Activated gamma-delta T cell treated with anti-CD3 and anti-CD28 coated beads, Interleukin-2, amount 50 U/mL, for 16 hours (primary cell): ENCODE measurements at places on chromosomes 13 and 19.
A peak's percentile ranks its signal among the peaks of the same experiment; 100 is the strongest.

DNA sequence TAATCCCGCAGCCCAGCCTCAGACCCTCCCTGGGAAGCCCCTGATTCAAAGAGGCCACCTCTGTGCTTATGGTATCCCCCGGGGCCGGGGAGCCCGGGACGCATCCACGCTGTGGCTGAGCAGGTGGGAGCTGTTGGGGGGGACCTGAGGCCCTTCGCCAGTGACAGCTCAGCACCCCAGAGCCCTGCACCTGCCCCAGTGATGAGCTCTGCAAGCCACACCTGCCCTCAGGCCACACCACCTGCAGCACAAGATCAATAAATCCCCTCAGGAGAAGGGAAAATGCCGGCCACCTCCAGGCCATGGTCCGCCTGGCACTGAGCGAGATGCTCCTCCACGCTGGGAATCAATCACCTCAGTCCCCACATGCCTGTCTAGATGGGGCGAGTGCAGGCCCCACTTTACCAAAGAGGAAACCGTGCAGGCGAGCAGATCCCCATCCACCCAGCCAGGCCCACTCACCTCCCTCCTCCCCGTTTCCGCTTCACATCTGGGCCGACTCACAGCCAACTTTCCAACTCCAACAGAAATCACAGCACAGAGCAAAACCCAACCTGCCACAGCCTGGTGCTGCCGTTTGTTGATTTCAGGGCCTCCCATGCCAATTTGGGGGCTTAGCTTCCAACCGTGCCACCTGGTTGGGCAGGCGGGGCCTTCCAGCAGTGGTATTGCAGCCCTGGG, 12.8 kb downstream of the MOB3A start:
- peak; percentile 54 for DNase-seq

GRCh38 chr19:17333611-17334413, 843 bp downstream of the ANO8 start:
- DNase-seq = peak; percentile 62

DNA sequence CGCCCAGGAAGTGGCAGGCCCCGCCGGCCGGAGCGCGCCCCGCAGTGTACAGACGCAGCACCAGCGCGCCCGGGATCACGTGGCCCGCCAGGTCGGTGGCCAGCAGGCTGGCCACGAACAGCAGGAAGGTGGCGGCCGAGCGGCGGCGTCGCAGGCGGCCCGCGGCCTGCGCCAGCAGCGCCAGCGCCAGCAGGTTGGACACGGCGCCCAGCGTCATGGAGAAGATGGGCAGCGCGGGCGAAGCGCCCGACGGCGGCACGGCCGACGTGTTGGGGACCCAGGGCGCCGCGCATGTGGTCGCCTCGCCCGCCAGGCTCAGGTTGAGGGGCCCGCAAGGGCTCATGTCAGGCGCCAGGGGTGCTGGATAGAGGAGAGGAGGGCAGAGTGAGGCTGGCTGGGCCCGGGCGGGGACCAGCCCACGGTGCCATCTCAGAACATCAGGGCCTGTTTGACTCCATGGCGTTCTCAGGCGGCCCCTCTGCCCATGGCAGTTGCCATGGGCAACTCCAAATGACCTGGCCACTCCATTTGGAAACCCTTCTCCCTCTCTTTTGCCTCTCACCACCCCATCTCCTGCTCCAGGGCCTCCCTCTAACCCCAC, 1.1 kb downstream of the PTGER1 start:
- no peak for DNase-seq

GRCh38 chr13:109381546-109382180, 404.7 kb downstream of the IRS2 start:
- no peak for DNase-seq

GRCh38 chr19:49614096-49614833, 23.3 kb downstream of the PRR12 start:
- no peak for DNase-seq

- DNase-seq = no peak
These were observed 18.2 kb downstream of the RBM26 start for GRCh38 chr13:79387853-79388252.

DNA sequence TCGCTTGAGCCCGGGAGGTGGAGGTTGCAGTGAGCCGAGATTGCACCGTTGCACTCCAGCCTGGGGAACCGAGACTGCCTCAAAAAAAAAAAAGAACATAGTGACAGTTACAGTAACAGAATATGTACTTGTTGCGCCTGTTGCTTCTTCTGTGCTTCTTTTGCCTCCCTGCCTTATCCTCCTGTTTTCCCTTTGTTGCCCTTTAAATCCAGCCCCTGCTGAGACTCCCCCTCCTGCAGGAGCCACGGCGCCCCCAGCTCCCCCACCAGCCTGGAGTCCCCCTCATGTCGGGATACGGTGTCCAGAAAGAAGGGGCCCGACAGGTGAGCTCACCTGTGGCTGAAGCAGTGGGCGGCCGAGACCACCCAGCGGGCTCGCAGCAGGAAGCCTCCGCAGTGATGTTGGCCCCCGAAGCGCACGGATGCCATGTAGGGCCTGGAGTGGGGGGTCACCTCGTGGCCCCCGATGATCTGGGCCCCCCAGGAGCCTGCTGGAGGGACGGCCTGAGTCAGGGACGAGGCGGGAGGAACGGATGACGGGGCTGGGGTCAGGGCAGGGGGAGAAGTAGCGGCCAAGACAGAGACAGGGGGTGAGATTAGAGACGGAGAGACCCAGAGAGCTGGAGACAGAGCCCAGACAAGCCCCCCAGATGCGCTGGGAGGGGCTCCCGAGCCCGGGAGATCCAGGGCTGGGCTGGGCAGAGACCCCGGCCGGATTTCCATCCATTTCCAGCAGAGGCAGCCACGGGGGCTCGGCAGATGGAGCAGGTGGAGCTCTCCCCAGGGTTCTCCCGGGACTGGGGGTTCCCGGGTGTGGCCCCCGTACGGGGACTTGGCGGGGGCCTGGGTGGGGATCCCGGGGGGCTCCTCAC, 536 bp downstream of the PRSS57 start:
- no peak for DNase-seq

DNA sequence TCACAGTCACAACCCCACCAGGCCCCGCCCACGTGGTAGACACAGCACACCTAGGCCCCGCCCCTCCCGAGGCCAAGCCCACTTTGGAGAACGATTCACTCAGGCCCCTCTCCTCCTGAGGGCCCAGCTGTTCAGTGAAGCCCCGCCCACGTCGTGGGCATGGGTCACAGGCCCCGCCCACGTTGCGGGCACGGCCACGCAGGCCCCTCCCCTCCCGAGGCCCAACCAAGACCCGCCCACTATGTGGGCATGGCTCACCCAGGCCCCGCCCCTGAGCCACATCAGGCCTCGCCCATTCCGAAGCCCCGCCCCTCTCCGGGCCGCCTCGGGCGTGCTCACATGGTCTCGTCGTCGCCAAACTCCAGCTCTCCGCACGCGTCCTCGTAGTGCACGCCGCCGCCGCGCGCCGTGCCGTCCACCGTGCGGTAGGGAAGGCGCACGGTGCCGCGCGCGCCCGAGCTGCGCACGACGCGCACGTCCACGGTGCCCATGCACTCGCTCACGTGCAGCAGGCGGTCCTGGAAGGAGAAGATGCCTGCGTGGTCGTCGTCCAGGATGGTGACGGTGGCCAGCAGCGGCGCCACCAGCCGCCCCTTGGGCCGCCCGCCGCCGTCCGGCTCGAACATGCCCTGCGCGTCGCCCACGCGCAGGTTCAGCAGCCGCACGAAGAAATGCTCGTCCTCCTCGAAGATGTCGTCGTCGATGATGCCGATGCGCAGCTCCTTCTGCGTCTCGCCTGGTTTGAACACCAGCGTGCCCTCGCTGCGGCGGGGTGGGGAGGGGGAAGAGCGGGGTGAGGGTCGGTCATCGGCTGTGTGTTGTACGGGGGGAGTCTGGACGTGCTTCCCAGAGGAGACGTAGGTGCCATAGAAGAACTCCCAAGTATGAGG, 24.0 kb downstream of the SLC8A2 start:
- DNase-seq = peak; percentile 38

DNA sequence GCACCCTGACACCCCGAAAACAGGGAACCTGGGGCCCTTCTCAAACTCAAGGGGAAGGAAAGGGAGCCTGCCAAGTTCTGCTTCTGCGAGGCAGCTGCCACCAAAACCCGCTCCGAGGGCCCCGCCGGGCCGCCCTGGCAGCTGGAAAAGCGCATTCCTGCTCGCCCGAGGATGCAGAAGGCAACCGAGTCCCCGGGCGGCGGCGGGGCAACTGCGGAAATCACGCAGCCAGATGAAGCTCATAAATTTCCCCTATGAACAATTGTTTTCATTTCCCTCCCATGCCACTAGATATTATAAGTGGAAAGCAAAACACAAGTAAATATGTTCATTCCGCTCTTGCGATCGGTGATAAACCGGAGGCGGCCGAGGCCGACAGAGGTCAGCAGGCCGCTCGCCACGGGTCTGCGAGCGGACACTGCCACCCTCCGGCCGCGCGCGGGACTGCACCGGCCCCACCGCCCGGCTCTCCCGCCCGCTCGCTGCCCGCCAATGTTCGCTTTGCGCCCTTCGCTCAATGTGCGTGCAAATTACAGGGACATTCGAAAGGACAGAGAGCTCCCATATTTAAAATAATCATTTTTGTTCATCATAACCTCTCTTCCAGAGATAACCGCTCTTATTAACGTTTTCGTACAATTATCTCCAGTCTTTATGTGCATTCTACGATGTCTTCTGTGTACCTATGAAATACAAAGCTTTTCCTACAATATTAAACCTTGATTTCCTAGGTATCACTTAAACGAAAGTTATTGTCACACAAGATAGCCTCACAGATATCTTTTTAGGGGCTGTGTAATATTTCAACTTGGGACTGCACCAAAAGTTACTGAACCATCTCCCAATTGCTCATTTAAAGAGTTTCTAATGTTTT, 120.8 kb upstream of the ZNF507 start:
- peak; percentile 32 for DNase-seq

DNA sequence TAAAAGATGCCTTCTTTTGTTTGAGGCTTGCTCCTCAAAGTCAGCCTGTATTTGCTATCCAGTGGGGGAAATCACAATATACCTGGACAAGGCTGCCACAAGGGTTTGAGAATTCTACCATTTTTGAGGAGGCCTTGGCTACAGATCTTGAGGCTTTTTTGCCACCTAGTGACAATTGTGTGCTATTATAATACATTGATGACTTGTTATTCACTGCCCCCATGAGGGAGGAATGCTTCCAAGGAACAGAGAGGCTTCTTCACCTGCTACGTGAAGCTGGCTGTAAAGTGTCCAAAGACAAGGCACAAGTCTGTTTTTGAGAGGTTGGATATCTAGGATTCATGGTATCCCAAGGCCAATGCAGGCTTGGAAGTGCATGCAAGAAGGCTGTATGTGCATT, 72.5 kb downstream of the ZNF708 start:
- no peak for DNase-seq

DNA sequence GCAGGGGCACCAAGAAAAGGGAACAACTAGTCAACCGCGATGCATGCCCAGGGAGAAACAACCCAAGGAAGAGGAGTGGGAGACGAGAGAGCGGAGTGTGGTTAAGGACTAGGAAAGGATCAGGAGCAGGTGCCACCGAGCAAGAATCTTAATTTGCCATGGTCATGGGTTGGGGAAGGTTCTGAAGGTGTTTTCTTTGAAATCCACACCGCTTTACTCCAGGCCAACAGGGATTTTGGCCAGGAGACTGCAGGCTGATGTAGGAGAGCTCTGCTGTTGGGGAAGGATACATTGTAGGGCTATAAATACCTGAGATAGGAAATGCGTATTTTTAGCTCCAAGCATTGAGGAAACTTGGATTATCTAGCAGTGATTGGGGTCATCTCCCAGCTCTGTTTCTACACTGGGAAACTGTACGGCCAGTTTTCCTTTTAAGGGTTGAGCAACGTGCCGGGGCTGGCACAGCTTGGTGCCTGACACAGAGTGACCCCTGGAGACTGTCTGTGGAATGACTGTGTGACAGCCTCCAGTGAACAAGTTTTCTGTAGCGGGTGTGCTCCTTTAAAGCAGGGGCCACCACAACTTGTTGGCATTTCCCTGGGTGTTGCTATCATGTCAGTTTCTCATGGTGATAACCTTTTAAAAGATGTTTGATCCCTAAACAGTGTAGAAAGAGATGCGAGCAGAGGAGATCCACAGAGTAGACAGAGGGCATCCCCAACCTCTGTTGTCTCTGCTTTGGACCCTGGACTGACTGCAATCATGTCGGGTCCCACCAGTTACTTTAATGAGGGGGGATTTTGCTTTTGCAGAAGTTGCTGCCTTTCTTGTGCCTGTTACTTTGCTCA, 34.3 kb downstream of the ZNF536 start:
- no peak for DNase-seq

DNA sequence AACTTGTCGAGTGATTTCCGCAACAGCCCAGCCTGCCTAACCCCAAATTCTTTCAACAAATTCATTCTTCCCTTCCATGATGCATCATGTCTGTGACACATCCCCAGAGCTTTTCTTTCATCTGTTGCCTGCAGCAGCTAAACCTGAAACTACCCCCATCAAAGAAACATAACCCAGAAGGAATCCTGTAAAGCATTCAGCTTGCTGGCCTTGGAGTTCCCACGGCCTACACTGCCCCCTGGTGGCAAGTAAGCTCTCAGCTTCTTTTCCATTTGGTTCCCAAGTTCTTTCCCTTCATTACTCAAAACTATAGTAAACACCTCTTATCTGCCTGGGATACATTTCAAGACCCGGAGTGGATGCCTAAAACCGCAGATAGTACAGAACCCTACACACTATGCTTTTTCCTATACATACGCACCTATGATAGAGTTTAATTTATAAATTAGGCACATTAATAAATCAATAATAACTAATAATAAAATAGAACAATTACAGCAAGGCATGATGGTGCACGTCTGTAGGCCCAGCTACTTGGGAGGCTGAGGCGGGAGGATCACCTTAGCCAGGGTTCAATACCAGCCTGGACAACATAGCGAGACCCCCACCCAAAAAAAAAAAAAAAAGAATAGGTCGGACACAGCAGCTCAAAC, 7.4 kb downstream of the ETHE1 start:
- DNase-seq = peak; percentile 73

DNA sequence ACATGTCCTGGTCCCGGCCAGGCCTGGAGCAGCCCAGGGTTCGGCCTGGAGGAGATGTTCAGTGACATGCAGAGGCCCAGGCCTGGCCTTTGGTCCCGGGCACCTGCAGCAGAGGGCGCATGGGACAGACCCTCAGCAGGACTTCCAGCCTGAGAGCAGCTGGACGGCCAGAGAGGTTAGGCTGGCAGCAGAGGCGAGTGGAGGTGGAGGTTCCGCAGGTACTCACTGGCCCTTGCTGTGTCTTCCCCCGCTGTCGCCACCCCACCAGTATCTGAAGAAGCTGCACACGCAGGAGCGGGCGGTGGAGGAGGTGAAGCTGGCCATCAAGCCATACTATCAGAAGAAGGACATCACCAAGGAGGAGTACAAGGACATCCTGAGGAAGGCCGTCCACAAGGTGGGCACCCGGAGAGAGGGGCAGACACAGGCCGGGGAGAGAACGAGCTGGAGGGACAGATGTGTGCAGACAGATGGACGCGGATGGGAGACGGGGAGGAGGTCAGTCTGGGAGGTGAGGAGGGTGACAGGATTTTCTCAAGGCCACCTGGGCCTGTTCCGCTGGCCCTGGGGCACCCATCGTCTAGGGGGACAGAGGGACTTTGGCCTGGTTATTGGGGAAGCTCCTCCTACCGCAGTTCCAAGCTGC, 8.0 kb downstream of the IRF3 start:
- no peak for DNase-seq
